ENCODE measurements at places on chromosomes 16 and 17. TPM values are rescaled to one million over a fixed set of nuclear protein-coding genes. Genes with fewer than 3 reads are reported as not detected.

The GCGR gene
- total RNA-seq, result not detected

The RND2 gene
- total RNA-seq, result 3.7 TPM

The KCNAB3 gene
- 3.7 TPM for total RNA-seq

The MYH4 gene
- total RNA-seq, result not detected

The LAT gene
- 0.49 TPM for total RNA-seq

The NLRC3 gene
- total RNA-seq, result 0.49 TPM

The IL32 gene
- total RNA-seq, result 2.2 TPM
